T-helper 17 cell (primary cell): ENCODE measurements at places on chromosomes 16 and 17.

DNA sequence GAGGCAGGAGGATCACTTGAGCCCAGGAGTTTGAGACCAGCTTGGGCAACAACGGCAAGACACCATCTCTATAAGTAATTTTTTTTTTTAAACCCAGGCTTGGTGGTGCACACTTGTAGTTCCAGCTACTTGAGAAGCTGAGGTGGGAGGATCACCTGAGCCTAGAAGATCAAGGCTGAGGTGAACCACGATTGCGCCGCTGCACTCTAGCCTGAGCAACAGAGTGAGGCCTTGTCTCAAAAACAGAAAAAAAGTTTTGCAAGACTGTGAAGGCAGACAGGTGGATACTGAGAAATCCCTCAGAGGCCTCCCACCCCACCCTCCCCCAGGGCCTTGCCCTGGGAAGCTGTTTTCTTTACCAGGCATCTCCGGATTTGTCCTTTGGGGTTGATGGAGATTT, 125.4 kb downstream of the MGAT5B start:
- DNase-seq, result no peak

- DNase-seq, result no peak
Measured at GRCh38 chr17:78263063-78263735, 31.8 kb downstream of the TMEM235 start.

DNA sequence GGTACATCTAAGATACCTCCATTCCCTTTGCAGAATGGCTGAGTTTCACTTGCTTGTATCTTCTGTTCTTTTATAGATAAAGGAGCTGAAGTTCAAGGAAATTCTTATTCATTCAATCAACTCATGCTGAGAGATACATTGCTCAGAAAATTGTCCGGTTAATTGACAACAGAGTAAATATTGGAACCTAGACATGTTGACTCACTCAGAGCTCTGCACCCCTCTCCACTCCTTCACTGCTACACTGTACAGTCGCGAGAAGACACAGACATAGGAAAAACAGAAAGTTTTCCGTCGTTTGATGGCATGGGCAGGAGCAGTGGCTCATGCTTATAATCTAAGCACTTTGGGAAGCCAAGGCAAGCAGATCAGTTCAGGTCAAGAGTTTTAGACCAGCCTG, 690.5 kb upstream of the SOX9 start:
- DNase-seq, result no peak

DNA sequence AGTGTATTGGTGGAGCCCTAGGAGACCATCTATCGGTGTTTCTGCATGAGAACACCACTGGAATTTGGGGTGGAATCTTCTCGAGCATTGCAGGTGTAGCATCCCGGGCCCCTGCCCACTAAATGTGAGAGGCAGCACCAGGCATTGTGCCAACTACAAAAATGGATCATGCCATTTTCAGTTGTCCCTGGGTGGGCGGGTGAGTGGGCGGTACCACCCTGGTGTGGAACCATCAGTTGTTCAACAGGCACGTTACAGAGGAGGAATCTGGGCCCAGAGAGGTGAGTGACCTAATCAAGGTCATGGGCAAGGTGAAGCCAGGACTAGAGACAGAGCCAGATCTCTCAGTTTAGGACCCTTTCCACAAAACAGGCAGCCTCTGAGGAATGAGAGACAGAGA, 8.8 kb downstream of the PIPOX start:
- DNase-seq, result no peak

DNA sequence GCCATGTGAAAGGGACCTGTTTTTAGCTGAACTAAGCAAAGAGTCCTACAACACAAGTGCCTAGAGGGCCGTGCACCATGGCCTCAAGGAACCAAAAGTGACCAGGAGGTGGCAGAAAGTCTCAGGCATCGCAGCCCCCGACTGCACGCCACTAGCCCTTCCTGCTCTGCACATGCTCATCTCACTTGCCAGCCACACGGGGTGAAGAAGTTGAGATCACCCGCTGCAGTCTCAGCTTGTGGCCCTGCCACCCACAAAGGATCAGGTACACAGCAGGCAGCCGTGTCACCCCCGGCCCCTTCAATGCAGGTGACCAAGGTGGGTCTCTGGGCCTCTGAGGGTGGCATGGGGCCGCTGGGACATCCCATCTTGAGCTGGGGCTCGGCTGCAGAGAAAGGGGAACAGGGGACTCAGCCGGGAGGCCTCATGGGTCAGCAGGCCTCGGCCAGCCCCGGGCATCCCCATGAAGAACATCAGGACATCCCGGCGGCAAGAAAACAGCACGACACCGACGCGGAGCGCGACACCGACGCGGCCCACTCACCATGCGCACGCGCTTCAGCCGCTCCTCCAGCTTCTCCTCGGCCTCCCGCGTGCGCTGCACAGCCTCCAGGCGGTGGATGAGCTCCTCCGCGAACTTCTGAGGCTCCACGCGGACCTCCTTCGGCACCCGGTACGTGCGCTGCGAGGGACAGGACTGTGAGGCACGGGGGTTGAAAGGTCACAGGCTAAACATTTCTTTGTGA, 21.0 kb downstream of the PDIA2 start:
- DNase-seq, result no peak

DNA sequence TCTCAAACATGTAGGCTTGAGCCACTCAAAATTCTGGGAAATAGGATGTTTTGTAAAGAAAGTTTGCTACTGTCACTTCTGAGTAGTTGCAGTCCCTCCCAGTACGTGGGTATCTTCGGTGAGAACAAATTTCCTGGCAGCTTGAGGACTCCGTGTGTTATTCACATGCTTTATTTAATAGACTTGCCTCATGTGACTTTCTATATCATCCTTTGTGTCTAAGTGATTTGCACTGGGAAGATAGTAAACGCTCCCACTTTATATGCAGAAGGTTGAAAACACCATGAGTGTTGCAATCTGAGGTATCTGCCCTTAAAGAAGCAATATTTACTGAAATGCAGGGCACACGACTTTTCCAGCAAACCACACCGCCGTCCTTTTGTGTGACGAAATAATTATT, 643.7 kb downstream of the MAF start:
- DNase-seq, result no peak

DNA sequence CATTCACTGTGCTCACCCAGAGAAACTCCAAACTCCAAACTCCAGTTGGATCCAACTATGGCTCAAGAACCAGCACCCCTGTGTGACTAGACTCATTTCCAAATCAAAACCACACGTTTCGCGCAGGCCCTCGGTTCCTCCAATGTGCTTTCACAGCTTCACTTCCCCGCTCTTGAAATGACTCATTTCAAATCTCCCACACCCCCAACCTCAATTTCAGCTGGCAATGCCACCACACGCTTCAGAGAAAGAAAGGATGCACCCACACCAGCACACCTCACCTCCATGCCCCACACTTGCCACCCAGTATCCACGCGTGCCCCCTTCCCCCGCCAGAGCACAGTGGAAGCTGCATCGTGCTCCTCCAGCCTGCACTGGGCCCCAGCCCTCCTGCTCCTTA, 9.0 kb downstream of the TMEM92 start:
- no peak for DNase-seq

- DNase-seq, result peak; percentile 46
Measured at GRCh38 chr17:56891751-56892150, 22.1 kb downstream of the TRIM25 start.

GRCh38 chr17:27892866-27893769, at the start of gene LYRM9:
LYRM9 (minus strand) TSS chr17:27893365; CDS start chr17:27882694, 10,671 bp downstream.
- peak; percentile 98 for DNase-seq

DNA sequence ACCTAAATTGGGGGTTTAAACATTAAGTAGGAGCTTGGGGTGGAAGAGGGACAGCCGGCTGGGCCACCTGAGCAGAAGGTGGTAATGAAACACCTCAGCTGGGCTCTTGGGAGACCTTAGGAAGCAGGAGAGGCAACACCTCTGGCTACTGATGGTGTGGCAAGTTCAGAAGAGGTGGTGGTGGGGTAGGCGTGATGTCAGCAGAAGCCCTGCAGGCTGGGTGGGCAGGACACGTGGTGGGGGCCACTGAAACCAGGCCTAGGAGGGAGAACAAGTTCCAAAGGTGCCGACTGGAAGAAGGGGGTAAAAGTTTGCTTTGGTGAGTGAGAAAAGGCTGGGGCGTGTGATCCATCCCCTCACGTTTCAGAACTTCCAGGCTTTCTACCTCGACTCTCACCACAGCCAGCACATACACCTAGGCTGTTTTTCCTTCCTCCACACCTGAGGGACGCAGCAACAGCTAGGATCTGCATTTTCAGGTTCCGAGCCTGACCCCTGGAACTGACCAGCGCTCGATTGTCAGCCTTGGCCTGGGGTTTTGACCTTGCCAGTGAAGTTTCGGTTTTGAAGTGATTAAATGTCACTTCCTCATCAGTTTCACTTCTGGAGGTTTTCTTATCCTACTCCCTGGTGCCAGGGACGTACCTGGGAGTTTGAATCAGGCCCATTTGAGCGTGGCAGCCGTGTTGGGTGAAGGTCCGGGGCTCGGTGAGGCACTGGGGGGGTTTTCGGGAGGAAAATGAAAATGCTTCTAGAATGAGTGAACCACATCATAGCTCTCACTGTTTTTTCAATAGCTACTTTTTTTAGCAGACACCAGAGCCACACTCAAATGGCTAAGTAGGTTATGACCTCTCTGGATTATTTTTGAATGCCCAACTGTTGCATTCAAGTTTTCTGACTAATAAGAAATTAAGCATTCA, 10.0 kb downstream of the SNN start:
- DNase-seq, result no peak

DNA sequence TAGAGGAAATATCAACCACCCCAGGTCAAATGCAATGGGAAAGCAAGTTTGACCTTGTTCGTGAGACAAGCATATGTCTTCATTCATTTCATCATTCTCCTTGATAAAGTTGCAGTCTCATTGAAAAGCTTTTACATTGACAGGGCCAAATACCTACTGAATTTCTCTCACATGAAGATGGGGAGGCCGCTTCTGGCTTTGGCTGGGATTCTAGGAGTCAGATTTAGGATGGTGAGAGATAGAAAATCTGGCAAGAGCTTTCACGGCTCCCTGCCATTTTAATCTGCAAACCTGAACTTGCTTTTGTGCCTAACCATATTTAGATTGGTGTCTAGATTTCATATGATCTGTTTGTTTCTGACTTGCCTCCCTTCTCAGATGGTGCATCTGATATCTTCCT, 88.0 kb downstream of the TMEM100 start:
- DNase-seq, result no peak

GRCh38 chr16:28280881-28281836, 11.2 kb upstream of the SBK1 start:
- no peak for DNase-seq

GRCh38 chr16:88415713-88416323, 33.1 kb downstream of the ZNF469 start:
- DNase-seq, result no peak

DNA sequence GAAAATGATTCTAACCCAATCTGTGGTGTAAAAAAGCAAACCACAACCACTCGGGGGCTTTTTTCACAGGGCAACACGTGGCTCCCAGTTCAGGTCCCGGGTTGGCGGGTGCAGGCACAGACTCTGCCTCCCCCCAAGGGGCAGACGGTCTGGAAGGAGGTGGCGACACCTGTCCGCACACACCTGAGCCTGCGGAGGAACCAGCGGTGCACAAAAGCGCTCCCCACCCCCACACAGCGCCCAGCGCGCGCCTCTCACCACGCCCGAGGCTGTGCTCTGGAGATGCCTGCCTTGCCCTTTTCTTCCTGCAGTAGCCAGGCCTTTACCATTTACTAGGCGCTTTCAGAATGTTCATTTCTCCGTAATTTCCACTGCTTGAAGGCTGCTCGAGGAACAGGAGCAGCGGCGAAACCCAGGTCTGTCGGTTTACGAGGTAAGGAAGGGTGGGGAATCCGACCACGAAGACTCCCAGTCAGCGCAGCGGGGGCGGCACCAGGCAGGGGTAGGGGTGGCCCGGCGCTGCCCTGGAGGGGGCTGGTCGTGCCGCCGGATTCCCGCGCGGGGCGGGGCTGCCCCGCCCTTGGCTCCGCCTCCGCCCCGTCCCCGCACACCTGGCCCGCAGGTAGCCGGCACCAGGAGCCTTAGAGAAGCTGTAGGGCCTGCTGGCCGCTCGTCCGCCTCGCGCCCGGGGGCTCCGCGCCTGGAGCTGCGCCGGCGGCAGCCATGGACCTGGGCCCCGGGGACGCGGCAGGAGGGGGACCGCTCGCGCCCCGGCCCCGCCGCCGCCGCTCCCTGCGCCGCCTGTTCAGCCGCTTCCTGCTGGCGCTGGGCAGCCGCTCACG, at the start of gene USP43:
Gene USP43, plus strand, starts transcription at position 608 of the 842 bp plus-strand sequence. Its CDS starts 116 bp downstream, at position 724.
- DNase-seq, result no peak
